ENCODE measurements at places on chromosomes 16 and 17.
A peak's percentile ranks its signal among the peaks of the same experiment; 100 is the strongest.

DNA sequence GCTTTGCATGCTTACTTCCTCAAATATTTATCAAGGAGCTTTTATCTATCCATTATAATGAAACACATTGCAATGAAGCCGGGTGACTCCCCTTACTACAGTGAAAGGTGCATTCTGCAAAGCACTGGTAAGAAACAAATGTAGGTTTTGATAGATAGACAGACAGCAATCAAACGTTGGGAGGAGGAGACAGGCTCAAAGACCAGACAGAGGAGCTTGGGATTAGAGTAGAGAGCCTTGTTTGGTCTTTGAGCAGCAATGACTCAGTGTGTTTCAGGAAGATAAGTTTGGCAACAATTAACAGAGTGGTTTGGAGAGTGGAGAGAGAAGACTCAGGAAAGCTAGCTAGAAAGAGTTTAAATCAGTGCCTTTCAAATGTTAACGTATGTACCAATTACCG, 68.8 kb downstream of the ZNF18 start:
- no peak for DNase-seq

- DNase-seq: peak; percentile 67
Observed at GRCh38 chr17:43467981-43468581, 15.7 kb upstream of the DHX8 start.

- DNase-seq: no peak
Observed at GRCh38 chr17:50534222-50534978, 1.9 kb downstream of the EPN3 start.

DNA sequence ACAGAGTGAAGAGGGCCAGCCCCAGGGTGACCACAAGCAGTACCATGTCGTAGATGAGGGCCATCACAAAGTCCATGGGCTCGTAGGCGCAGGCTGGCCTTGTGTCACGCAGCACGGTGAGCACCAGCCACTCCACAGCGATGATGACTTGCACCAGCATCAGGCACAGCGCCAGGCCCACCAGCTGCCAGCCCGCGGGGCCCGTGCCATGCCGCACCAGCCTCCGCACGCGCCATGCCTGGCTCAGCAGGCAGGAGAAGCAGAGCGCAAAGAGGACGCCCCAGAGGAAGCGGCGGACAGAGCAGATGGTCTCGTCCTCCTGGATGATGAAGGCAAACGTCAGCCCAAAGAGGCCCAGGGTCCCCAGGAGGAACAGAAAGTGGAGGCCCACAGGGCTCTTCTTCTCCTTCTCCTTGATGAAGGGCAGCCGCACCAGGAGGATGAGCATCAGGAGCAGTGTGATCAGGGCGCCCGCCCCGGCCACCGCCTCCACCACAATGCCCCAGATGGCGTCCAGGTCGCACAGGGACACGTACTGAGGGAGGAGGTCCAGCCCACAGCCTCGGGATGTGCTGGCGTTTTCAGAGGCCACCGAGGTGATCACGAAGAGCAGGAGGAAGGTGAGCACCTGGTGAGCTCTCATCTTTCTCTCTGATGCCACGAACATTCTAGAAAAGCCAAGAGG, 12.3 kb downstream of the GPRC5B start:
- no peak for DNase-seq

- DNase-seq: no peak
Observed at GRCh38 chr16:81311762-81312161, 3.0 kb upstream of the GAN start.
